Kidney glomerular epithelial cell (primary cell): ENCODE measurements at places on chromosomes 6 and 20.
A peak's percentile ranks its signal among the peaks of the same experiment; 100 is the strongest.

GRCh38 chr6:26470643-26471042 lies 12.9 kb downstream of the BTN2A1 start:
- DNase-seq, result no peak

DNA sequence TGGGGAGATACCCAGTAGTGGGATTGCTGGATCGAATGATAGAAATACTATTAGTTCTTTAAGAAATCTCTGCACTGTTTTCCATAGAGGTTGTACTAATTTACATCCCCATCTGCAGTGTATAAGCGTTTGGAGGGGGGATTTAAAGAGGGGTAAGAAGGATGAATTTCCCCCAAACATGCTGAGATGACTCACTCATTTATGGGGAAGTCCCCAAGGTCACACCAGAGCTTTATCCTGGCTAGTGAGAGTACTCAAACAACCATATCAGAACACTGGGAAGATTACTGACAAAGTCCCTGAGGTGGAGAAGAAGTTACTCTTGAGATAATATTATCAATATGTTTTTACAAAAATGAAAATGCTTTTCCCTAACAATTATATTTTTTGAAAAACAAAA lies 44.0 kb downstream of the ROS1 start:
- no peak for DNase-seq

GRCh38 chr6:7532821-7533220 lies 8.7 kb upstream of the DSP start:
- no peak for DNase-seq

- DNase-seq, result no peak
Observed at GRCh38 chr6:50821441-50822077, 2.9 kb downstream of the TFAP2B start.

- no peak for DNase-seq
Observed at GRCh38 chr6:113439866-113440265, 417.3 kb upstream of the MARCKS start.

DNA sequence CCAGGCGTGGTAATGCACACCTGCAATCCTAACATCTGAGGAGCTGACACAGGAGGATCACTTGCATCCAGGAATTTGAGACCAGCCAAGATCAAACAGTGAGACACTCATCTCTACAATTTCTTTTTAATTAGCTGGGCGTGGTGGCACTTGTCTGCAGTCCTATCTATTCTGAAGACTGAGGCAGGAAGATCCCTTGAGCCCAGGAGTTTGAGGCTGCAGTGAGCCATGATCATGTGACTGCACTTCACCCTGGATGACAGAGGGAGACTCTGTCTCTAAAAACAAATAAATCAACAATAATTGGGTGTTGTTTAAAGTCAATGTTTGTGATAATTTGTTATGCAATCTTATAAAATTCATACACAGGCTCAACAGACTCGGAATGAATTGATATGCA lies 18.0 kb upstream of the HLA-A start:
- DNase-seq, result no peak

GRCh38 chr6:4817551-4817950 lies 41.3 kb downstream of the CDYL start:
- DNase-seq, result no peak

DNA sequence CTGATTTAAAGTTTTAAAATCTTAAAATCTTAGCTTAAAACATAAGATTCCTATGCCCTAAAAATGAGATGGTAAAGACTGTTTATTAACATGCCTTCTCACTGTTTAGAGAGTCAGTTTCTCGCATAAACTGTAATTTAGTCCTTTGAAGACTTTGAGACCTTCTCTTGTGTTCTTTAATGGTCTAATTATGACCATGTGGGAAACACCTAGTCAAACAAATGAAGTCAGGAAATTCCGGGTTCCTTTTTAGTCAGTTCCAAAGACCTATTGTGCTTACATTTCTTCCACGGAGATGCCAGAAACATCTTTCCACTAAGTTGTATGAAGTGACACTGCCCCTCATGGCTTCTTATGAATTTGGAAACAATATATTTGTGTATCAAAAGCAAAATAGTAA lies 64.2 kb upstream of the KIF25 start:
- peak; percentile 50 for DNase-seq
